ENCODE measurements at places on chromosomes 3 and 15.
A peak's percentile ranks its signal among the peaks of the same experiment; 100 is the strongest.

DNA sequence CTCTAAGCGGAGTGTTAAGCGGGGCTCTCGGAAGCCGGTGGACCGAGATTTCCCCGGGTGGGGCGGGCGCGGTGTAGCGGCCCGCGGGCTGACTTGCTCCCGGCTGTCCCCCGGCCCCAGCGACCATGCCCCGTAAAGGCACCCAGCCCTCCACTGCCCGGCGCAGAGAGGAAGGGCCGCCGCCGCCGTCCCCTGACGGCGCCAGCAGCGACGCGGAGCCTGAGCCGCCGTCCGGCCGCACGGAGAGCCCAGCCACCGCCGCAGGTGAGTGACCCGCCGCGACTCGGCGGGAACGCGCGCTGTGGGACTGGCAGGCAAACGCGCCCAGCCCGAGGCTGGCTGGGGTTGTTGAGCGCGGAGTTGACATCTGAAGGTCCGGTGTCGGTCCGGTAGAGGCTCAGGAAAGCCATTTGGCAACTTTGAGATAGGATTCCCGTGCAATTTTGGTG is 1.3 kb downstream of the SMC4 start:
- DNase-seq = no peak

- no peak for DNase-seq
Observed at GRCh38 chr3:9157651-9158362, 91.6 kb downstream of the SRGAP3 start.

- DNase-seq = peak; percentile 83
Observed at GRCh38 chr3:100269410-100270214, 8.8 kb downstream of the TBC1D23 start.

DNA sequence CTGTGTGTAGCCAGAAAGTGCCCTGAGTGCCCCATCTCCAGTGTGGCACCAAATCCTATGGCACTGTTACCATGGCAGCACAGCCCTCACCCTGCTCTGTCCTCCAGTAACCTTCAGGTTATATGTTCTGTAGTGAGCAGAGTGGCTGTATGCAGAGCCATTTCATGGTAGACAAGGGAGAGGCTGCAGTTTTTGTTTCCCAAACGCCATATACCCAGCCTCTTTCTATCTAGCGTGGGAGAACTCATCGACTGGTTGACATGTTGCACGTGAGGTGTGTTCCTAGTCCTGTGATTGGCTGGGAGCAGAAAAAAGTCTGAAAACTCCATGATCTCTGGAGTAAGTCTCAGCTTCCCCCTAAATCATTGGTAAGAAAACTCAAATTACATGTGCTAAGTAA is 2.0 kb downstream of the SIDT1 start:
- no peak for DNase-seq

GRCh38 chr3:162421721-162422120 is 925.1 kb downstream of the OTOL1 start:
- no peak for DNase-seq

DNA sequence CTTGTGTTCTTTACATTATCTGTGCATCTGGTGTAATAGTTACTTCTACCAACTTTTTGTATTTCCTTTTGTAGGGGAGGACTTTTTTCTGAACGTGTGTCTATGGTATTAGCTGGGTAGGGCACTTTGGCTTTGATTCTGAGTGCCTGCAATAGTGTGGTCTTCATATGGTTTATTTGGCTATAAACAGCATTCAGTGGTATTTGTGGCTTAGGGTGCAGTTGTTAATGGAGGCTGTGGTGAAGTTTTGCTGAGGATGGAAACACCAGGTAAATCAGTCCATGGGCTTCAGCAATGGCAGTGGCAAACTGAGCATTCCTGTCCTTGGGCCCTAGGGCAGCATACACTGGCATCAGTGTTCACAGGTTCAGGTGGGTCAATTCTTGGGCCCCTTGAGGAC is 230.6 kb upstream of the CTNNB1 start:
- no peak for DNase-seq

DNA sequence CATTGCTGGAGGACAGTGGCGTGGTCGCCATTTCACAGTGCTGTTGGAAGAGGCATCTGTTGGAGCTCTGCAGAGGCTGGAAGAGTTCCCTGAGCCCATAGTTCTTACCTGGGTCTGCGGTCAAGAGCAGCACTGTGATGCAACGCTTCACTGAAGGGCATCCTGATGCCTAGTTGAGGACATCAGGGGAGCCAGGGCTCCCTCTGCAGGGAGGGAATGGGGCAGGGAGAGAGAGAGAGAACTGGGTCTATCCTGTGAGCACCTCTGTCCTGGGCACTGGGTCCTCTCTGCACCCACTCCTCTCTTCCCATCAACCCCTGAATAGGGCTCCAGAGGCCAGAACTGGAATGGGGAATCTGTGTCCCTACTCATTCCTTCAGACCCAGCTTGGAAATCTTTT is 23.9 kb upstream of the MOBP start:
- no peak for DNase-seq

DNA sequence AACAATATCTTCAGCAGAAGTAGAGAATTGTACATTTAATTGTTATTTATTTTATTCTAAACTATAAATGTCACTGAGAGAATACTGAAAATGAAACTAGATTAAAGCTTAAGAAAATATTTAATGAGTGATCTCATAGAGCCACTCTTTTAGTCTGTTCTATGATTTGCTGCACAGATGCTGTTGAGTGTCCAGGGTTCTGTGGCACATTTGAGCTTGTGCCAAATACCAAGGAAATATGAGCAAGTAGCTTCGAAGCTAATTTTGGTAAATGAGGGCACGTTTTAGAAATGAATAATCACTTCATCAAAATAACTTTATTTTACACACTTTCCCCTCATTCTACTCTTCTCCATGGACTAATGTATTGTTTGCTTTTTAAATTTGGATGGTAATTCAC is 53.6 kb upstream of the THRB start:
- DNase-seq = no peak

- DNase-seq = peak; percentile 12
Observed at GRCh38 chr3:197029511-197030167, at the start of gene MELTF. MELTF (minus strand) TSS chr3:197029817; CDS start chr3:197029702, 115 bp downstream.

DNA sequence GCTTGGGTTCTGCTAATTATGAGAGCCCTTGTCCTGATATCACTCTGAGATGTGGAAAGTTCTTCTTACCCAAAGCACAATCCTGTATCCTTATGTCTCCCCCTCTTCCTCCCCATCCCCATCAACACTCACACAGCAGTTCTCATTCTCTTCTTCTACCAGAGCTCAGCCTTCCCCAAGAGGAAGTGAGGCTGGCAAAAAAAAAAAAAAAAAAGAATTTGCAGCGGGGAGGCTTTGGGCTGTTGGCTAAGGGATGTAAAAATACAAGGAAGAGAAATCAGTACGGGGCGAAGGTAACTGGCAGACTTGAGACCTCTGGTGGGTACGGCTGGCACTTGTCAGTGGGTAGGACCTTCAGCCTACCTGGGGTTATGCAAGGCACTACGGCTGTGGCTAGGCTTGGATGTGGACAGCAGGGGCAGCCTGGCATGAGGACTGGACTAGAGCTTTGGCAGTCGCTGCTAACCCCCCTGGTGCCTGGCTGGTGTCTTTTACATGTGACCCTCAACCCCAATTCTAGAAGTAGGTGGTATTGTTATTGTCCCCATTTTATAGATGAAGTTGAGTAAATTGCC is 5.4 kb downstream of the VIPR1 start:
- DNase-seq = no peak

GRCh38 chr15:27095886-27096624 is 125.1 kb downstream of the GABRG3 start:
- no peak for DNase-seq

DNA sequence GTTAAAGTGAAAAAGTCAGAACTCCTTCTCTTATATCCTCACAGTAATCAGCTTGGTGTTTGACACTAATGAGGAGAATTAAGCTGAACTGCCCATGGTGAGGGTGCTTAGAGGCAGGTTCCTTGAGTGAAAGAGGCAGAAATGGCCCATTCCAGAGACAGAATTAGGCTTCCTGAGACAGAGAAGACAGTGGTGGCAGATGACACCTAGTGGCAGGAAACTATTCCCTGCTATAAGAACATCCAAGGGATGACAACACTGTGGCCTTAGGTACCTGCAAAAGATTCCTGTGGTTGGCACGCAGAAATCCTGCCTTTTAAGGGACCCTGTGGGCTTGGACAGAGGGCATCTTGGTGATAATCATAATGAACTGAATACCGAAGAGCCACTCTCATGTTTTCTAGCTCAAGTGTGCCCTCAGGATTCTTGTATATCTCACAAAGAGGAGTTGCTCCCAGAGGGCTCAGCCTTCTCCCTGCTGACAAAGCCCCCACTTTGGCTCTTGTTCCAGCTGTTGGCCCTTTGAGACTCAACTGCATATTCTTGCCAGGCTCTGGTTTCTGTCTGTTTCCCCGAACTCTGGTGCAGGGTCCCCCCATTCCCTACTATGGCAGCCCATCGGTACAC is 56.0 kb downstream of the KBTBD12 start:
- DNase-seq = peak; percentile 19

GRCh38 chr3:55721716-55722484 is 234.8 kb upstream of the WNT5A start:
- no peak for DNase-seq

DNA sequence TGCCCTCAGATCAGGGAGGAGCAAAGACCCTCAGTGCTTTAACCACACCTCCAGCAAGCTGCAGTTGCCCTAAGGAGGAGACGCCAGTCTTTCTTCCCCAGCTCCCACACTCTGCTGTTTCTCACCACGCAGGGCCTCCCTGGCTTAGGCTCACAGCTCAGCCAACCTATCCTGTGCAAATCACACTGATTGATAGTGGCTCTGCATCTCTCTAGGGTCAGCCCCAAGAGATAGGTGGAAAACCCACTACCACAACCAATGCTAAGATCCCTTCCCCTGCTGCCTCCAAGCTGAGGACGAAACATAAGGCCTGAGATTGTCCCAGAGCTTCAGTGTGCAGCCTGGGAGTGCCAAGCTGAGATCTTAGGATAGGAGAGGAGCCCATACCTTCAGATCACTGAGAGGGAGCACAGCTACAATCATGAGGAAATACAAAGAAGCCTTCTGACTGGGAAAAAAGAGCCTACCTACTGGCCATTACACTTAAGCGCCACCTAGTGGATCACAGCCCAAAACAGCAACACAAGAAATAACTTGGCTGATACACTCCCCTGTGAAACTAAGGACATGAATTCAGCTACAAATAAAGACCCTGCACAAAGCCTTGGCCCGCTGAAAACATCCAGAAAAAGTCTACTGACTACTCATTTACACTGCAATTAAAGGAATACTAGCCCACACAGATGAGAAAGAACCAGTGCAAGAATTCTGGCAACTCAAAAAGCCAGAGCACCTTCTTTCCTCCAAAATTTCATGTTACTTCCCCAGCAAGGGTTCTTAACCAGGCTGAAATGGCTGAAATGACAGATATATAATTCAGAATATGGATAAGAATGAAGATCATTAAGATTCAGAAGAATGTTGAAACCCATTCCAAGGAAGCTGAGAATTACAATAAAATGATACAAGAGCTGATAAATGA is 271.5 kb upstream of the DCBLD2 start:
- DNase-seq = peak; percentile 58

DNA sequence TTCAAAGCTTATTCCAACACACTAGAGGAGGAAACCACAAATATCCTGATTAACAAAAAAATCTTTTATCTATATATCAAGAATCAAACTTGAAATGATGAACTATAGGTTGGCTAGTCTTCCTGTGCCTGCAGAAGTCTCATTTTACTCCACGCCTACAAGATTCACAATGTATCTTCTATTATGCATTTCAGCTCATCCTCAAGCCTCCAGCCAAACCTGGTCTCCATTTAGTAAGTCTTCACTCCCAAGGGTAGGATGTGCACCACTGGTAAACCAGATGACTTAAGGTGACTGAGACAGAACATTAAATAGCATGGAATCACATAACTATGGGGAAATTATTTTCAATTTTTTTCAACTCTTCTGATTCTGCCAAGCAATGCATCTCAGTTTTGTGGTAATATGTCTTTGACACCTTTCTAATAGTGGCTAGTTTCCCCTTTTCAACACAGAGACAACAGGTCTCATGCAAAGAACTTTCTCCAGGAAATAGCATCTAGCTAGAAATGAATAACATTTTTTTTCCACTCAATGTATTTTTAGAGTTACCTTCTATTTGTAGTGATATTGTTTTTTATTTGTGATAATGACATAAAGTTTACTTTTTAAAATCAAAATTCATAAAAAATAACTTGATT is 166.9 kb downstream of the TNIK start:
- no peak for DNase-seq

- DNase-seq = no peak
Observed at GRCh38 chr3:33488683-33489082, 48.5 kb upstream of the UBP1 start.

DNA sequence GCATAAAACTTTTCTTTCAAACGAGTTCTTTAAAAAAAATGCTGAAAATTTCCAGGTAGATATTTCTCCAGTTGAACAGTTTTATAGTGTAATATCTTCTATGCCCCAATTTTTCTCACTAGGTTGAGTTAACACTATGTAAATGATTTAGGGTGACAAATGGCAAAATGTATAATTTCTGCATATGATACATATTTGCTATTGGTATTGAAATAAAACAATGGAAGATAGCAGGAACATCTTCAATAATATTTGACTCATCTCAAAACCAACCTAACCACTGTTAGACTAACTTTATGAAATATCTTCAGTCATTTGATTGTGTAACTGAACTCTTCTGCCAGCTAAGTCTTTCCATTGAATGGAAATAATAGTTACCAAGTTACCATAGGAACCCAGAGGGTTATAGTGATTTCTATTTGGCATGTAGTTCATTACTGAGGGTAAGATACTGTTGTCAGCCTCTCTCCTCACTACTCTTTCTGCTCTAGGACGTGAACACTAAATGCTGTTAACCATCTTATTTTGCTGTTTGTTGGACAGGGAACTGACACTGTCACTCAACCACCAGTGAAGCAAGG is 824.7 kb upstream of the NECTIN3 start:
- no peak for DNase-seq

DNA sequence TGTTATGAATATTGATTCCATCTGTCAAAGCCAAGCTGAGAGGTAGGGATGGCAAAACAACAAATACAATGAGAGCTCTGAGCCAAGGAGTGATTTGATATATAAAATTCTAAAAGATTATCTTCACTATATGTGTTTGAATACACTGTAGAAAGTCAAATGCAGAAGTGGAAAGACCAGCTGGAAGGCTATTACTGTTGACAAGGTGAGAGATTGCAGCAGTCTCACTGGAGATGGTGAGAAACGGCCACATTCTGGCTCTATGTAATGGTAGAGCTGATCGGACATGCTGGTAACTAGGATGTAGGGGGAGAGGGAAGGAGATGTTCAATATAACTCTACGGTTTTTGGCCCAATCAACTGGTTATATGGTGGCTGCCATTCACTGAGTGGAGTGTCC is 434.2 kb upstream of the SUCLG2 start:
- DNase-seq = no peak

GRCh38 chr15:24269166-24269571 is 406.4 kb upstream of the NPAP1 start:
- DNase-seq = no peak

GRCh38 chr3:58013973-58014649 is 5.9 kb downstream of the FLNB start:
- DNase-seq = peak; percentile 74

GRCh38 chr3:145578471-145578870 is 582.5 kb downstream of the PLOD2 start:
- no peak for DNase-seq
